ENCODE measurements at places on chromosomes 7 and 10. TPM values are rescaled to one million over a fixed set of nuclear protein-coding genes. Genes with fewer than 3 reads are reported as not detected.

GRCh38 chr7:91088156-91088555, 176.1 kb upstream of the FZD1 start:
- H3K4me3 ChIP-seq: no peak overlapping the region
- DNase-seq: no peak
- no peak overlapping the region for H3K27ac ChIP-seq
- H3K36me3 ChIP-seq: 0 out of 2 replicates have a peak, but pooled peaks cover 2% of the 10 kb centered on the region
- H3K27me3 ChIP-seq: no peaks in the 10 kb centered on the region

- no peaks in the 10 kb centered on the region for H3K27me3 ChIP-seq
- no peak overlapping the region for H3K4me3 ChIP-seq
- H3K27ac ChIP-seq: no peak overlapping the region
- H3K4me1 ChIP-seq: no peaks in the 10 kb centered on the region
Observed at GRCh38 chr10:6297951-6298381, 95.2 kb downstream of the PFKFB3 start.

DNA sequence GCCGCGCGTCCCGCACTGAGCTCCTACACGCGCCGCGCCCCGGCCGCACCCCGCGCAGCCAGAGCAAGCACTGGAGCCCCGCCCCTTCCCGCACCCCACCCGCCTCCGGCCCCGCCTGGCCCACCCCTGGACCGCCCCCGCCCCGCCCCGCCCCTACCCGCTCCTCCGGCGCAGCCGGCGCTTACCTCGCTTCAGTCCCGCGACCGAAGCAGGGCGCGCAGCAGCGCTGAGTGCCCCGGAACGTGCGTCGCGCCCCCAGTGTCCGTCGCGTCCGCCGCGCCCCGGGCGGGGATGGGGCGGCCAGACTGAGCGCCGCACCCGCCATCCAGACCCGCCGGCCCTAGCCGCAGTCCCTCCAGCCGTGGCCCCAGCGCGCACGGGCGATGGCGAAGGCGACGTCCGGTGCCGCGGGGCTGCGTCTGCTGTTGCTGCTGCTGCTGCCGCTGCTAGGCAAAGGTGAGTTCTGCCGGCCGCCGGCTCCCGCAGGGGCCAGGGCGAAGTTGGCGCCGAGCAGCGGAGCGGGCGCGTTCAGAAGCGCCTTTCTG, at the start of gene RET:
TSS of gene RET (plus strand) at position 194 of the 545 bp plus-strand sequence. CDS start at position 384, 190 bp downstream.
- DNase-seq: no peak
- no peak within 1 kb of the TSS for H3K27ac ChIP-seq
- no peaks in the 10 kb centered on the region for H3K36me3 ChIP-seq
- H3K4me1 ChIP-seq: no peaks in the 10 kb centered on the region
- H3K27me3 ChIP-seq: no peaks in the 10 kb centered on the region

GRCh38 chr10:15387021-15387420, 15.9 kb upstream of the FAM171A1 start:
- H3K27ac ChIP-seq: no peak overlapping the region
- peak; percentile 34 for DNase-seq
- H3K27me3 ChIP-seq: no peaks in the 10 kb centered on the region
- H3K36me3 ChIP-seq: no peaks in the 10 kb centered on the region
- 0 out of 2 replicates have a peak, but pooled peaks cover 3% of the 10 kb centered on the region for H3K4me1 ChIP-seq

GRCh38 chr7:1514995-1515401, 10.8 kb upstream of the INTS1 start:
- H3K27ac ChIP-seq: no peak overlapping the region
- H3K36me3 ChIP-seq: no peaks in the 10 kb centered on the region
- no peaks in the 10 kb centered on the region for H3K27me3 ChIP-seq

DNA sequence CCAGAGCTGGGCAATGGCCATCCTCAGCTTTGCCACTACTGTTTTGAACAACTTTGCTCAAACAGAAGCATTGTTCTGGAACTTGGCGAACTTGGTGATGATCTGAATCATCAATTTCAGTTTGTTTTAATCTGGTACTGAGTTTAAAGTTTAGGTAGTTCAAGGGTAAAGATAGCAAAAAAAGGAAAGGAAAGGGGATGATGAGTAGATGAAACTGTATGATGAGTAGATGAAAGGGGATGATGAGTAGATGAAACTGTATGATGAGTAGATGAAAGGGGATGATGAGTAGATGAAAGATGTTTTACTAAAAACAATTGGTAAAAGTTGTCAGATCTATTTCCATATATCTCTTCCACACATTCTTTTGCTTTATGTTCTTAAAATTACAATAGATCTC, 737.0 kb downstream of the LRMDA start:
- H3K4me1 ChIP-seq: no peaks in the 10 kb centered on the region
- H3K27ac ChIP-seq: no peak overlapping the region
- DNase-seq: no peak
- H3K36me3 ChIP-seq: no peaks in the 10 kb centered on the region

The MYPN gene
- 0.13 TPM for total RNA-seq
